ENCODE measurements at places on chromosomes 7 and 10. TPM values are rescaled to one million over a fixed set of nuclear protein-coding genes. Genes with fewer than 3 reads are reported as not detected.

GRCh38 chr7:3721422-3721821 is 420.4 kb downstream of the SDK1 start:
- DNase-seq: no peak

DNA sequence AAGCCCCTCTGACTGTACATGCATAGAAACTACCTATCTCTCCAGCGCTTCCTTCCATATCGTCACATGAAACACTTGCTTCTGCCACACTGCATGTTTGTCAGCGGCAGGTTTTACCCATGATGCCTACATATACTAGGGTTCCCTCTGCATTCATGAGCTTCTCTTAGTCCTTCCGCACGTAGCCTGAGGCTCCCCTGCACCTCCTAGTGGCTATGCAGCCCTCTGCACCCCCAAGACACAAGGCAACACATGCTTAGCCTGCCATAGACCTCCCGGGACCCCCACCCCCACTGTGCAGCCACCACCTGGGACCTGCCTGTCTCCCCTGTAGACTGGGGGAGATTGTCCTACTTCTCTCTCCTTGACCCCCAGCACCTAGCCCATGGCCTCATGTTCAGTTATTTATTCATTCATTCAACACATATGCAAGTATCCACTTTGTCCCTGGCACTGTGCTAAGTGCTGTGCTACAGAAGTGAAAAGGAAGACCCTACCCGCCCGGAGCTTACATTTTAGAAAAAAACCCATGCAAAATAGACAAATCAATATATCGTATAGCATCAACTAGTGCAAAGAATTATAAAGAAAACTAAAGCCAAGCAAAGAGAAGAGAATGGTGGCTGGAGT is 23.5 kb downstream of the TMEM273 start:
- peak; percentile 44 for DNase-seq

DNA sequence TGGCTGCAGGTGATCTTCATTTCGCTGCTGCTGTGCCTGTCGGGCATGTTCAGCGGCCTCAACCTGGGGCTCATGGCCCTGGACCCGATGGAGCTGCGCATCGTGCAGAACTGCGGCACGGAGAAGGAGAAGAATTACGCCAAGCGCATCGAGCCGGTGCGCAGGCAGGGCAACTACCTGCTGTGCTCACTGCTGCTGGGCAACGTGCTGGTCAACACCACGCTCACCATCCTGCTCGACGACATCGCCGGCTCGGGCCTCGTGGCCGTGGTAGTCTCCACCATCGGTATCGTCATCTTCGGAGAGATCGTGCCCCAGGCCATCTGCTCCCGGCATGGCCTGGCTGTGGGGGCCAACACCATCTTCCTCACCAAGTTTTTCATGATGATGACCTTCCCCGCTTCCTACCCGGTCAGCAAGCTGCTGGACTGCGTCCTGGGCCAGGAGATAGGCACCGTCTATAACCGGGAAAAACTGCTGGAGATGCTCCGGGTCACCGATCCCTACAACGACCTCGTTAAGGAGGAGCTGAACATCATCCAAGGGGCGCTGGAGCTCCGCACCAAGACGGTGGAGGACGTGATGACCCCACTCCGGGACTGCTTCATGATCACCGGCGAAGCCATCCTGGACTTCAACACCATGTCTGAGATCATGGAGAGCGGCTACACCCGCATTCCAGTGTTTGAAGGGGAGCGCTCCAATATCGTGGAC is 1.3 kb downstream of the CNNM2 start:
- DNase-seq: peak; percentile 16

ARHGEF5 gene
- total RNA-seq: 3.2 TPM

TMEM176B gene
- not detected for total RNA-seq

DNA sequence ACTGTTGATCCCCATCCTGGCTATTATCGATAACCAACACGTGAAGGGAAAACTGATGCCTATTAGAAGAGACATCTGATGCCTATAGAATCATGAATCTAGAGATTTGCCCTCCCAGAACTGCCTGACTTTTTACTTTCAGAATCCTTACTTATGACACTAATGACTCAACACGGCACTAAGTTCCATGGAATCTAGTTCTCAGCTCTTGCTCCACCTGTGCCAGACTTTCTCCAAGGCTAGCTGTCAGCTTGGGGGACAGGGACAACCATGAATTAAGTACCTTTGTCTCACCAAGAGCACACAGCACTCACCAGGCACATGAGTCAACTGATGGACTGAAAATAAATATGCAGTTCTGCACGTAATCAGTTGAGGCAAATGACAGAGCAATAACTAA is 184.2 kb downstream of the FRMD4A start:
- DNase-seq: no peak

- peak; percentile 59 for DNase-seq
Observed at GRCh38 chr10:31604096-31604495, 285.1 kb downstream of the ZEB1 start.

DNA sequence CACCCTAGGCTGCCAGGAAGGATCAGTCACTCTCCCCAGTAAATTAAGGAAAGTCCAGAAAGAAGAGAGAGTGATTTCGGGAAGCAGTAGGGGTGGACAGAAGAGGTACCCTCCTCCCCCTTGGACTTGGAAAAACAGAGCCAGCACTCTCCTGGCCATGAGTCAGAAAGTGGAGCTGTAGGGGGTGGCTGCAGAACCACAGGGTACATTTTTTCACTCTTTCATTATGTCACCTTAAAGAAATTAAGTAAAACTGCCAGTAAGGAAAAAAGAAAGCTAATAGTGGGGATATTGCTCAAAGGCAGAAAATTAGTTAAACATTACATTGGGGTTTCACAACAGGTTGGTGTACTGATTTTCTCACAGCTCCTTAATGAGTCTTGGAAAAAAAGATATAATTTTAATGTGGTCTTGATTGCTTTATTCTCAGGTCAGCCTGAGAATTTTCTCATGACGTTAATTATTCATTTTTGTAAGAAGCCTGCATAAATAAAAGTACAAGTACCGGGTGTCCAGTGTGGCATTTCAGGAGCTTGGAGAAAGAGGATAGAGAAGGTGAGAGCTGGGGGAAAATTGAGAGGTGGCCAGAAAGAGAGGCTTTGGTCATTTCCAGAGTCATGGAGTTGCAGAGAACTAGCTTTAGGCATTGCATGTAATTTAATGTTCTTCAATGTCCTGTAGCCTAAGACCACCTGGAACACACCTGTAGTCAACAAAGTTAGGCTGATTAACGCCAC is 23.2 kb upstream of the AOAH start:
- DNase-seq: peak; percentile 53

DNA sequence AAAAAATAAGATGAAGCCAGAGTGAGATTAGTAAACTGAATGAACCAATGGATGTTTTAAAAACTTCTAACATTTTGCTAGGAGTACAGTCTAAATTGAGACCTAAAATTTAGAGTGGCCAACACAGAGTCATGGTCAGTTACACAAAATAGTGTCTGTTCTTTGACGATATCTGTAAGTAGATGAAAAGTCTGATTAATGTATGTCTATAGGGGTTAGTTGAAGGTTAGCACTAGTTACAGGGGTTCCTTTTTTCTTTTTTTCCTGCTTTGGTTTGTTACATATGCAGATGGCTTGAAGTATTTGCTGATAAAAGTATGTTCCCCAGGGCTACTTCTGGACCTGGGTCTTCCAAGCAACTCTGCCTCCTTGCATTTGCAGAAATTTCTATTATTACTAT is 90.1 kb upstream of the MTPN start:
- no peak for DNase-seq

DNA sequence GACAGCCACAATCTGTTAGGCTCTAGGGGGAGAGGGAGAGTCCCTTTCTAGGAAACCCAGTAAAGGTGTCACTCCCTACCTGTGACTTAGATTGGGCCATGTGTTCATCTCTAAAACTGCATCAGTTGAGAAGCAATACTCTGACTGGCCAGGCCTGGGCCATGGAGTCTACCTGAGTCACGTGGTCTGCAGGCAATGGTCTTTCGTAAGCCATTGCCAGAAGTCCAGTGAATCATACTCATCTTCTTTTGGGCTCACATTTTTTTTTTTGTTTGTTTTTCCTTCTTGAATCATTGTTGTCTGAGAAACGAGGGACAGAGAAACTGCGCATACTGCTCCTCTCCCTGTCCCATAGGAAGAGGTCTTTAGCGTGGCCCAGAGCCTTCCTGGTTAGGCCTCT is 215.6 kb downstream of the CCSER2 start:
- DNase-seq: no peak

DNA sequence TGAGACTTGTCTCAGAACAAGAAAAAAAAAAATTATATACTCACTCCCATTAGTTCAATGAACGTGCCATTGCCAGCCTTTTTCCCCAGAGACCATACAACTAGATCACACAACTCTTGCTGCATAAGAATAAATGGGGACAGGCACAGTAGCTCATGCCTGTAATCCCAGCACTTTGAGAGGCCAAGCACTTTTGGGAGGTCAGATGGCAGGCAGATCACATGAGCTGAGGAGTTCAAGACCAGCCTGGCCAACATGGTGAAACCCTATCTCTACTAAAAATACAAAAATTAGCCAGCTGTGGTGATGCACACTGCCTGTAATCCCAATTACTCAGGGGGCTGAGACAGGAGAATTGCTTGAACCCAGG is 13.6 kb downstream of the PDLIM1 start:
- no peak for DNase-seq

DNA sequence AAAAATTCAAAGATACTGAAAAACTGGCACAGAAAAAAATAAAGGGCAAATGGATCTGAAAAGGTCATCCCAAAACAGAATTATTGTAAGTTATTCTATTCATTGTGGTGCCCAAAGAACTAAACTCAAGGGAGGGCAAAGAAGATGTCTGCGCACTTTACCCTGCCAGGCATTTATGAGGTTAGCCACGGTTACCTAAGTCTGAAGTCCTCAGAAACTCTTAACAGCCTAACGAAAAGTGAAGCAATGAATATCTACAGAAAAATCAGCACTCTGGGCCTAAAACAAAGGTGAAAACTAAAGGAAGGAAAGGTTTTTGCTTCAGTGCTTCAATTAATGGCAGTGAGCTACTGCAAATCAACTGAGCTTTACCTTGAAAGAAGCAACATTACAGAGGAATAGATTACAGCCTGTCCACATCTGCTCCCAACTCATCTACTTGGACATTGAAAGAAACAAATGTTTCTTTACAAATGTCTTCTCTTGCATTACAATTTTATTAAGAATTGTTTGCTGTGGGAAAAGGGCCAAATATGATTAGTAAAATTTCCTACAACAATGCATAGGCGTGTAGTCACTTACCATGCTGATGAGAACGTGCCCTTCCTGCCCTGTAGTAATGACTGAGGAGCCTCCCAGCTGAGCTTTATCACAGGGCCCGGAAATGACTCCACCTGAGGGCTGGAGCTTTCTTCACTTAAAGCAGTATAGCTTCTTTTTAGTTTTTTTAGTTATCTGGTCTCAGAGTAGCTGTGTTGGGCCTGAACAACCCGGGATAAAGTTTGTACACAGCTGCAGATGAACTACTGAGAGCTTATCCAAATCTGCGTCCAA is at the start of gene TUBAL3:
Gene TUBAL3, minus strand, starts transcription at position 621 of the 834 bp plus-strand sequence. Its CDS starts 36 bp downstream, at position 585.
- no peak for DNase-seq

- no peak for DNase-seq
Observed at GRCh38 chr7:1696671-1697498, 26.8 kb downstream of the ELFN1 start.

SEPTIN14 gene
- total RNA-seq: not detected

- no peak for DNase-seq
Observed at GRCh38 chr10:4590807-4591206, 235.2 kb upstream of the AKR1E2 start.

CCDC172 gene
- total RNA-seq: not detected

DNA sequence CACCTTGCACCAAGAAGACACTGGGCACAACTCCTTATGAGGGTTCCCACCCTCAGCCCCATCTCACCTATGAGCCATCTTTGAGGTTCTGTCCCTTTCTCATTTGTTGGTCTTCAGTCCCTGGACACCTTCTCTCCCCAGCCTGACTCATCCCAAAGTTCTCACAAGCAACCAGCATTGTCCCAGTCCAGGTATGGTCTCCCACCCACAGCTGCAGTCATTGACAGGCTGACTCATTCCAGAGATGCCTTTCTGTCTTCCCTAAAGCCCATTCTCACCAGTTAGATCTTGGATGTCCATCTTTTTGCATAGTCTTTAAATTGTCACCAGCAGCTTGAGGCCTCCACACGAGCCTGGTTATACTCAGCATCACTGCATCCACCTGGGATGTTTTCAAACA is 26.7 kb upstream of the BMPR1A start:
- no peak for DNase-seq

THSD7A gene
- total RNA-seq: 2.5 TPM

- DNase-seq: peak; percentile 88
Observed at GRCh38 chr10:78579995-78580394, 488.8 kb upstream of the ZMIZ1 start.

GRCh38 chr10:375815-376505 is 240.7 kb downstream of the ZMYND11 start:
- no peak for DNase-seq

LLCFC1 gene
- total RNA-seq: not detected

DNA sequence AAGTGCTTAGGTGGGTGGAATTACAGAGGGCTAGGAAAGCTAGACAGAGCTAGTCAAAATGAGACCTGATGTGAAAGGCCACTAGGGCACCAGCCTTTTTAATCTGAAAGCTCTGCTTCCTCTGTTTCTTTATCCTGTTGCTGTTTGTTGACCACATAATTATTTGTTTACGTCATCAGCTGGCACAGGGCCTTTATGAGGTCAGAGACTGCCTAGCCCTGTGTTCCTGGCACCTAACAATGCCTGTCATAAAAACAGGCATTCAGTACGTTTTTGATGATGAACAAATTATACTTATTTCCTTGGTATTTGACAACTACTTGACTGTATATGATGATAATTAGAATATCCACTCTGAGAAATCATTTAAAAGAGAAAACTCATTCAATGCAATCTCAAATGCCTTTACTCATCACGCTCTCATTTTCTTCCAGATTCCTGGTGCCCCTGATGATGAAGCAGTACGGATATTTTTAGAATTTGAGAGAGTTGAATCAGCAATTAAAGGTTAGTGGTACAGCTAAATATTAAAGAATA is 26.0 kb downstream of the RBM17 start:
- DNase-seq: peak; percentile 79

DNA sequence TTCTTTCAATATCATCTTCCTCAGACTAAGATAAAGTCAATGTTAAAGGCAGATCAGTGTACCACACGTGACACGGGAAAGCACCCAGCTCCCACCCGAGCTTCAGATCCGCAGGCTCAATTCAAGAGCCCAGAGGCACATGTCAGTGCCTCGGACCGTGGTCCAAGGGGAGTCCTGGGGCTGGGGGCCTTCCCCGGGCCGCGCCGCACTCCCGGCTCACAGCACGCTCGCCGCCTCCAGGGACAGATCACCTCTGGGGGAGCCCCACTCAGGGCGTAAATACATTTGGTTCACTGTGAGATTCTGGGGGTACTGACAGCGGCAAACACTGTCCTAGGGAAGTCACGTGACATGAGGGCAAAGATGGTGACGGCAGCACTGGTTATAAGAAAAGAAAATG is 10.8 kb downstream of the BNIP3 start:
- no peak for DNase-seq

DNA sequence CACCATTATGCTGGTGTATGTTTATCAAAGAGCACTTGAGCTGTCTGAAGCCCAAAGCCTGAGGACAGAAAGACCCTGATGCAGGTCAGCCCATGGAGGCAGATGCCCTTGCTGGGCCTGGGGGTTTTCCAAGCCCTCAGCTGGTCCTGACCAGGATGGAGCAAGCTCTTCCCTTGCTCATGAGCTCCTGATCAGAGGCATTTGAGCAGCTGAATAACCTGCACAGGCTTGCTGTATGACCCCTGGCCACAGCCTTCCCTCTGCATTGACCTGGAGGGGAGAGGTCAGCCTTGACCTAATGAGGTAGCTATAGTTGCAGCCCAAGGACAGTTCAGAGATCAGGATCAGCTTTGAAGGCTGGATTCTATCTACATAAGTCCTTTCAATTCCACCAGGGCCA is 13.0 kb downstream of the AQP1 start:
- DNase-seq: no peak

GRCh38 chr7:158548726-158549125 is 38.9 kb downstream of the PTPRN2 start:
- DNase-seq: no peak
